ENCODE measurements at places on chromosomes 1 and 21. TPM values are rescaled to one million over a fixed set of nuclear protein-coding genes. Genes with fewer than 3 reads are reported as not detected.

The NBPF6 gene
- not detected for total RNA-seq

The KCNN3 gene
- 11.4 TPM for total RNA-seq

The LPAR3 gene
- total RNA-seq: 0.19 TPM

- no peak for DNase-seq
- H3K4me1 ChIP-seq: peaks cover 96% of the 10 kb centered on the region
- no peak overlapping the region for H3K4me3 ChIP-seq
- no peak overlapping the region for H3K27ac ChIP-seq
- no peaks in the 10 kb centered on the region for H3K27me3 ChIP-seq
- peaks cover 5% of the 10 kb centered on the region for H3K36me3 ChIP-seq
These were observed 7.0 kb downstream of the CSDE1 start for GRCh38 chr1:114750780-114751179.

The MX2 gene
- total RNA-seq: 7.3 TPM

- no peak for DNase-seq
- no peaks in the 10 kb centered on the region for H3K27me3 ChIP-seq
- peaks cover 97% of the 10 kb centered on the region for H3K4me1 ChIP-seq
- no peak overlapping the region for H3K4me3 ChIP-seq
These were observed 2.9 kb upstream of the CRABP2 start for GRCh38 chr1:156708218-156708661.

- no peak overlapping the region for H3K27ac ChIP-seq
- DNase-seq: no peak
- no peaks in the 10 kb centered on the region for H3K4me1 ChIP-seq
These were observed 119.4 kb downstream of the ASTN1 start for GRCh38 chr1:177045151-177045550.

- H3K36me3 ChIP-seq: no peaks in the 10 kb centered on the region
- DNase-seq: no peak
- H3K27ac ChIP-seq: no peak overlapping the region
These were observed 61.8 kb upstream of the B3GALNT2 start for GRCh38 chr1:235566084-235566483.

The C1orf21 gene
- total RNA-seq: 49.4 TPM

- no peak for DNase-seq
- H3K4me1 ChIP-seq: peaks cover 82% of the 10 kb centered on the region
These were observed 88.0 kb upstream of the AK4 start for GRCh38 chr1:65059930-65060538.

The IGSF3 gene
- 8.6 TPM for total RNA-seq

GRCh38 chr1:25195835-25196234 lies 36.5 kb downstream of the SYF2 start:
- H3K27ac ChIP-seq: no peak overlapping the region
- H3K4me1 ChIP-seq: peaks cover 17% of the 10 kb centered on the region
- no peaks in the 10 kb centered on the region for H3K27me3 ChIP-seq
- H3K4me3 ChIP-seq: no peak overlapping the region

The AGBL4 gene
- not detected for total RNA-seq

The DCST2 gene
- total RNA-seq: not detected

DNA sequence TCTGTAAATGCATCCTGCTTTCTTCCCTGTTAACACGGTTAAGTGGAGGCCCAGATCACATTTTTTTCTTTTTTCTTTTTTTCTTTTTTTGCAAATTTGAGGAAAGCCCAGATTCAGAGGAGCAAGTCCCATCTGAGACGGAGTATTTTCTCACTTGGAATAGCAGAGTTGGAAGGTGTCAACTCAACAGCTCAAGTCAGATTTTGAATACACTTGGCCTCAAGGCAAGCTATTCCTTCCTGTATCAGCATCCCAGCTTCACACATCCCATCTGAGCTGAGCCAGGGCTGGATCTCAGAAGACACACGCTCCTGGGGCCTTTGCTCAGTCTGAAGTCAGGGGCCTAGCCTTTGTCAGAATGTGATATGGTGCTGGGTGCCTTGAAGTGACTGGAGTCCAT lies 11.5 kb upstream of the TNR start:
- no peak overlapping the region for H3K27ac ChIP-seq
- no peaks in the 10 kb centered on the region for H3K4me1 ChIP-seq
- no peaks in the 10 kb centered on the region for H3K36me3 ChIP-seq

The TCEANC2 gene
- total RNA-seq: 6.6 TPM

- DNase-seq: no peak
- H3K27me3 ChIP-seq: peaks cover 70% of the 10 kb centered on the region
- no peak overlapping the region for H3K4me3 ChIP-seq
- no peaks in the 10 kb centered on the region for H3K36me3 ChIP-seq
- H3K4me1 ChIP-seq: no peaks in the 10 kb centered on the region
These were observed 348.7 kb downstream of the NPHP4 start for GRCh38 chr1:5643360-5644107.

Data from esophagus muscularis mucosa (tissue), 4 donors.